ENCODE measurements at places on chromosomes 16 and 17.
A peak's percentile ranks its signal among the peaks of the same experiment; 100 is the strongest.

DNA sequence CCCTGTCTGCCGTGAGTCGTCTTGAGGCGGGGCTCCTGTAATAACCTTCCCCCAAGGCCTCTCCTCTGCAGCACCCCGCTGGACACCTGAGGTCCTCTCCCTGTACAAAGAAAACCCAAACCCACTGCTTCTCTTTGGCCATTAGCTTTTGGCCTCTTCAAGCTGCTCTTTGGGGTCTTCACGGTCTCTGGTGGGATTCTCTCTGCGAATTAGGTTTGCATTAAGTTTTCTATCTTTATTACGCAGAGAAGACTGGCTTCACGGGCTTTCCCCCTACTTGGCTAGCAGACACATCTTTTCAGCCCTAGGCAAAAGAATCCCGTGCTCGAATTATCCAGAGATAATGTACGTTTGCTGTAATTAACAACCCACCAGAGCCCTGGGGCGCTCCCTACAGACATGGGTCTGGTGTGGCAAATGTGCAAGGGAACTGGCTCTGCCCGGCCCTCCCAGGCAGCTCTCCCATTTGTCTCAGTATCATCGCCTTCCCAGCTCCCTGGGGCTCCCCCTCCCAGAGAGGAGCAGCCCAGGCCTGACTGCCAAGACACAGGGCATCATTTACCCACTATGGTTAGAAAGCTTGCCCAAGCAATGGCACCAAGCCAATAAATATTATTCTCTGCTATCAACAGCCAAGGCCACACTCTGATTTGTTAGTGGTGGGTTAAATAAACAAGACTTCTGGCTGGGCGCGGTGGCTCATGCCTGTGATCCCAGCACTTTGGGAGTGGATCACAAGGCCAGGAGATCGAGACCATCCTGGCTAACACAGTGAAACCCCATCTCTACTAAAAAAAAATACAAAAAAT is 24.7 kb upstream of the KLHDC4 start:
- no peak for DNase-seq

- no peak for DNase-seq
Measured at GRCh38 chr17:63626551-63627180, 4.4 kb downstream of the MAP3K3 start.

- no peak for DNase-seq
Measured at GRCh38 chr17:51640108-51640622, 379.8 kb downstream of the UTP18 start.

DNA sequence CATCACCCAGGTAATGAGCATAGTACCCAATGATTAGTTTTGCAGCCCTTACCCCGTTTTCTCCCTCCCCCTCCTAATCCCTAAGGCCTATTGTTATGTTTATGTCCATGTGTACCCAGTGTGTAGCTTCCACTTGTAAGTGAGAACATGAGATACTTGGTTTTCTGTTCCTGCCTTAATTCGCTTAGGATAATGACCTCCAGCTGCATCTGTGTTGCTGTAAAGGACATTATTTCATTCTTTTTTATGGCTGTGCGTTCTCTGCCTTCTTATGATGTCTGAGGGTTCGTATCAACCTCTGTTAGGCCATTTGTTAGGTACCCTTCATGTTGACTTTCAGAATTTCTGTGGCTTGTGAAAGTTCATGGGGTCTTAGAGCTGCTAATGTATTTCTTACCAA is 31.0 kb downstream of the CTCF start:
- no peak for DNase-seq

DNA sequence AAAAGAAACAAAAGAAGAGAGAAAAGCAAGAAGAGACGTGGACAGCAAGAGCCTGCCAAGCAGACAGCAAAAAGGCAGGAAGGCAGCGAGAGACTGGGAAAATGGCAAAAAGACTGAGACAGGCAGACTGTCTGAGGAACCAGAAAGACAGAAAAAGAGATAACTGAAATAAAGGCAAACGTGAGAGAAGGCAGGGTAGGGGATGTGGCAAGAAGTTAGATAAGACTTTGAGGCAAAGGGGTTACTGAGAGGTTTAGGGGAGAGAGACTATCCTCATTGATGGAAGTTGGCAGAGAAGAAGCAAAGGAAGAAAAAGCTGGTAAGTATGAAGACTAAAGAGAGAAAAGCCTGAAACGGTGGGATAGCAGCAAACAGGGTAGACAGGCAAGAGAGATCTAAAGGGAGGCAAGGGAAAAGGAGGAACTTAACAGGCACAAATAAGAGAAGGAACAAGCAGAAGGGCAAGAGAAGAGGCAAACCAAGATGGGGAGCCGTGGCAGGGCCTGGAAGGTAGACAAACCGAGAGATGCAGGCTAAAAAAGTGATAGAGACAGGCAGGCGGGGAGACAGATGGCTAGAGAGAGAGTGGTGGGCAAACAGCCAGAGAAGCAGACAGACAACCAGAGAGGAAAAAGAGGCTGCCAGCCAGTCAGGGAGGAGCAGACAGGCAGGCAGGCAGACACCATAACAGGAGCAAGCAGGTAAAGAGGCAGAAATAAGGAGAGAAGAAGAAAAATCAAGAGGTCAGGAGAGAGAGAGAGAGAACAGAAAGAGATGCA is 7.1 kb upstream of the CHD3 start:
- DNase-seq = no peak

- DNase-seq = no peak
Measured at GRCh38 chr17:9971991-9972390, 66.9 kb upstream of the RCVRN start.

GRCh38 chr17:17590141-17590751 is 1.3 kb downstream of the PEMT start:
- DNase-seq = no peak

GRCh38 chr16:86524029-86524428 is 13.7 kb downstream of the FOXF1 start:
- no peak for DNase-seq

- DNase-seq = no peak
Measured at GRCh38 chr17:44844390-44844830, 3.3 kb upstream of the HIGD1B start.

- DNase-seq = no peak
Measured at GRCh38 chr17:57273490-57273889, 17.2 kb downstream of the MSI2 start.

DNA sequence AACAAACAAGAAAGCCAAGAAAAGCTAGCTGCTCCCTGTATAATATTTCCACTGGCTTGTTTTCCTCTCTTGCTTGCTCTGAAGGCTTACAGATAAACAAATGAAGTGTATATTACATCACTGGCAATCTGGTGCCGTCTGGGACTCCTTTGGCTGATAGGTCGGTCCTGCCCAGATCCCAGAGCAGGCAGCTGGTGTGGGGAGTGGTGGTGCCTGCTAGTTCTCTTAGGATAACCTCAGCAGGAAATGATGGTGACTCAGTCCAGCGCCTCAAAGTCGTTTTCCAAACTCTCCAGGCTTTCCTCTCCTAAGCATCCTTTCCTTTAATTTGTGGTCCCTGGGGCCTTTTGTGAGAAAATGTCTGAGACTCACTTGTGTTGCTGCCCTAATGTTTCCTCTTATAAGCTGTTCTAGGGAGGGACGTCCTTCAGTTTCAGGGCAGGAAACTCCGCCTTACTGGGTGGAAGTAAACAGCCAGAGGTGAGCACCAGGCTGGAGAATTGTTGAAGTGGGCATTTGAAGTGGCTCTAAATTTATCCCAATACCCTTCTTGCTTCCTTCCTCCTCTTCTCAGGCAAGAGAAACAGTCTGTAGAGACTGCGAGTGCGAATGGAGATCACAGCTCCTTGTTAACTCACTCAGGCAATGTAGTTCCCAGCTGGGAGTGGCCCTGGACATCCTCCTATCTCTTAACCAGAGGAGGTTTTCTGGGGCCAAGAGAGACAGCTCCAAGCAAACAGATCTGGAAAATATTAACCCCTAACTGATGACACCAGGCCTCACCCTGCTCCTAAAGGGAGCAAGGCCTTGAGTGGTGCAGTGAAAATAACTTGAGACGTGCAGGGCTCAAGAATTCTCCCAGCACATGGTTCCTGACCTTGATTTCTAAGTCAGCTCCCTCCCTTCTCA is 34.9 kb downstream of the CD300LF start:
- peak; percentile 77 for DNase-seq

DNA sequence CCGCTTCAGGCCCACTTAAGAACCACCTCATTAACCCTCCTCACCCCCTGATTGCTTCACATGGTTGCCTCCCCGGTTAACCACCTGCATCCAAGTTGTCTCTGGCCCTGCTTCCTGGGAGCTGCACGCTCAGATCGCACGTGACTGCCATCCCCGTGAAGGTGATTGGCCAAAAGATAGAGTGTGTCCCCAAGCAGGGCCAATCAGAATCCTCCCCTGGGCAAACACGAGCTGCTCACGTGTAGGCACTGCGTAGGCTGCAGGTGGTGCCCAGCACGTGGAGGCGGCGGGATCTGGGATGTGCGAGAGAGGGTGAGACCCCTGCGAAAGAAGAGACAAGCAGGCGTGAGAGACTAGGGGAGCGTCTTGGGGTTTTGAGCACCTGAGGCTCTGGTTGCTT is 111.8 kb upstream of the CRHR1 start:
- DNase-seq = no peak

GRCh38 chr16:2165861-2166260 is 10.3 kb downstream of the TRAF7 start:
- DNase-seq = no peak

GRCh38 chr17:199806-200545 is 18.5 kb upstream of the DOC2B start:
- DNase-seq = no peak

DNA sequence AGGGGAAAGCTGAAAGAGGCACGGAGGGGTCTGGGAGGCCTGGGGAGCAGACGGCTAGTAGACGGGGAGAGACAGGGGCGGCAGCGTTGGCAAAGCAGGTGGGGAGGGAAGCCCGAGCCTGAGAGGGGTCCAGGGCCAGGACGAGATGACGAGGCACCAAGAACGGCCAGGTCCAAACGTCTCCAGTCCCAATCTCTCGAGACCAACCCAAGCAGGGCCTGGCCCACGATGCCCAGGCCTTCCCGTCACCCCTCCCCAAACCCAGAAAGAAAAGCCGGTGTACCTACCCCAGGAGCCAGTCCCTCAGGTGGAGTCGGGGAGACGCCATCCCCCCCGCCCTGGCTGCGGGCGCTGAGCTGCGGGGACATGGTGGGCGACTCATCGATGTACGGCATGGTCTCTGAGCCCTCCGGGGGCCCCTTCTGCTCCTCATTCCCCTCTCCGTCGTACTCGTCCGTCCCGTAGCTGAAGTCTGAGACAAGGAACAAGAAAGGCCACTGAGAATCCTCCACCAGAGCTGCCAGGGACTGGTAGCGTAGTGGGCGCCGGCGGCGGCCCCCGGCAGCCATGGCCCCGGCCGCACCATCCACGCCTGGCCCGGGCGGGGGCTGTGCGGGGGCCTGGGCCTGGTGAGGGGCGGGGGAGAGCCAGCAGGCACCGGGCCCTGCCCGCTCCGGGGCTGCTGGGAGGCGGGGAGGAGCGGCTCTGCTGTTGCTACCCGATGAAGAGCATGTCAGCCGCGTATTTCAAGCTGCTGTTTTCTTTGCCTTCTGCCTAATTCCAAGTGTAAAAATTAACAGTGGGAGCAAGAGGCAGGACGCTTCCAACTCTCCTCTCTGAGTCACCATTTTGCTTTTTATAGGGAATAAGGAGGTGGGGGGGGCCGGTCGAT is 54.6 kb downstream of the ABR start:
- no peak for DNase-seq

GRCh38 chr17:11980813-11981212 is 16.5 kb downstream of the ZNF18 start:
- no peak for DNase-seq

DNA sequence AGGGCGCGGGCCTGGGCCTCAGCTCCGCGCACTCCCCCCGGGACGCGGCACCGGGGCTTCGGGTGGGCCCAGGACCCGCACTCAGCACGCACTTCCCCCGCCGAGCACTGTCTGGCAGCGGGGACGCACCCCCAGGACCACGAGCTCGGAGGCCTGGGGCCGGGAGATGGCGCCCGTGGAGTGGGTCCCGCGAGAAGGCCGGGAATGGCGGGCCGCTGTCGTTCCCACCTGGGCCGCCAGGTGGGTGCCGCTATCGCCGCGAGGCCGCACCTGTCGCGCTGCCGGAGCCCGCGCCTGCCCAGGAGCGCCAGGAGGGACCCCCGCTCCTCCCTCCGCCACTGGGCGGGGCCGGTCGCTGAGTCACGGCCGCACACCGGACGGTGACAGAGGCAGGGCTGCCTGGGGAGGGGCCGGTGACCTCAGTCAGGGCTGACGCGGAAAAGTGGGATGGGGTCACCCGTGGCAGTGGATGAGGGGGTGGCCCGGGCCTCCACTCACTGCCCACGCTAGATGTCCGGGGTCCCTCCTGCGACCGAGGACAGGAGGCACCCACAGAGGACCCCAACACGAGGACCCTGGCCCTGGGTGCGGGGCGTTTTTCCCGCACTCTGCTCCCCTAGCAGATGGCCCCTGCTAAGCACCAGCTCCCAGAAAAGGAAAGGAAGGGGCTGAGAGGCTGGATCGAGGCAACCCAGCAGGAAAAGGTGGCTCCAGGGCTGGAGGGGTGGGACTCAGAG is 6.9 kb upstream of the ACTG1 start:
- no peak for DNase-seq

DNA sequence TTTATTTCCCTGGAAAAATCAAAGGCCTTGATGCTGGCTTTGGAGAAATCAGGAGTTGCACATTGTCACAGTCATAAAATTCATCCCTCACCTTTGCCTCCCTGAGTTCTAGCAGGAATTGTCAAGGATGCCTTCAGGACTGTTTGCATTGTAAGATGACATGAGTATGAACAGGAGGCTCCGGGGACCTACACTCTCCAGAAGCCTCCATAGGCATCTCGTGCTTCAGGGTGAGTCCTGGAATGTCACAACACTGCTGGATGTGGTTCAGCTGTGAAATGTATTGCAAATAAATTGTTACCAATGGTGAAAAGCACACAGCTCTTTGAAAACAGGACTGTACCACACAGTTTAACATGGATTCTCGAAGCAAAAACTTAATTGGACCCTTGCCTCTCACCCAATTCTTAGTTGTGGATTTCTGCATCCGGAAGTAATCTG is 535.4 kb upstream of the C16orf82 start:
- no peak for DNase-seq

- DNase-seq = no peak
Measured at GRCh38 chr16:13176711-13177110, 275.3 kb downstream of the SHISA9 start.

- no peak for DNase-seq
Measured at GRCh38 chr17:27236717-27237315, 57.1 kb upstream of the WSB1 start.

- no peak for DNase-seq
Measured at GRCh38 chr17:17783116-17783824, 53.5 kb downstream of the SREBF1 start.

GRCh38 chr17:12386225-12386624 is 279.5 kb upstream of the MYOCD start:
- no peak for DNase-seq

DNA sequence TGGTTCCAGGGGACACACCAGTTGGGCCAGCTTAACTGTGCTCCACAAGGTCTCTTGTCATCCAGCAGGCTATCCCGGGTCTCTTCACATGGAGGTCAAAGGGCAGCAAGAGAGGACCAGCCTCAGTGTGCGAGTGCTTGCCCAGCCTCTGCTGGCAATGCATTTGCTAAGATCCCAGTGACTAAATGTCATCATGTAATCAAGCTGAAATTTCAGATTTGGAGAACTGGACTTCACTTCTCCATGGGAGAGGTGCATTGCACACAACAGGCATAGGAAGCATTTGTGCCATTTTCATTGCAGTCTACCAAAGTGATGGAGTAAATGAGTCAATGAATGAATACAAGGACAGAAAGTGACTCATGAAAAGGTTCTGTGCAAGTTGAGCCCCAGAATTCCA is 51.2 kb upstream of the KDM8 start:
- DNase-seq = no peak

All from NCI-H187 treated with DMSO at 0.1 percent for 48 hours (cell line).